ENCODE measurements at places on chromosomes 7 and 10.

GRCh38 chr10:49143249-49143648 is 9.4 kb upstream of the FAM170B start:
- DNase-seq, result no peak
- no peak overlapping the region for H3K27ac ChIP-seq
- H3K27me3 ChIP-seq, result peaks cover 14% of the 10 kb centered on the region
- no peaks in the 10 kb centered on the region for H3K4me1 ChIP-seq
- H3K36me3 ChIP-seq, result no peaks in the 10 kb centered on the region

GRCh38 chr7:133117452-133117851 is 35.6 kb upstream of the CHCHD3 start:
- peaks cover 74% of the 10 kb centered on the region for H3K27me3 ChIP-seq
- H3K27ac ChIP-seq, result no peak overlapping the region
- H3K4me1 ChIP-seq, result no peaks in the 10 kb centered on the region
- no peak overlapping the region for H3K4me3 ChIP-seq

DNA sequence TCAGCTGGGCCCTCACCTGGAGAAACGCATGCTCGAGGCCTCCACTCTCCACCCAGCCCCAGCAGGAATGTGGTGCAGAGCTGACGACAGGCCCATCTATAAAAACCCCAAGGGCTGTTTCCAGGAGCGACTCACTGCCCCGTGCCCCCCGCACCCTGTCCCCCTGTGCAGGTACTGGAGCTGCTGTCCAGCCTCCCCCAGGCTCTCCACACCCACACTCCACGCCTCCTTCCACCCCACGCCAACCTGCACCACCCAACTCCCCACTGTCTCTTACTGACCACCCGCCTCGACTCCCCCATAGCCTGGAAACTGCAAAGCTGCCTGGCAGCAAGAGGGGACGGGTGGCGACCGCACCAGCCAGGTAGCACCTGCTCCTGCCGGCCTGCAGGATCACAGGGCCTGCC is 43.3 kb downstream of the DIP2C start:
- no peaks in the 10 kb centered on the region for H3K4me1 ChIP-seq
- H3K27me3 ChIP-seq, result no peaks in the 10 kb centered on the region
- no peaks in the 10 kb centered on the region for H3K36me3 ChIP-seq
- DNase-seq, result no peak
- no peak overlapping the region for H3K27ac ChIP-seq

GRCh38 chr7:138299066-138299465 is 161.0 kb upstream of the TRIM24 start:
- no peak overlapping the region for H3K27ac ChIP-seq
- no peak for DNase-seq
- peaks cover 8% of the 10 kb centered on the region for H3K4me1 ChIP-seq
- no peak overlapping the region for H3K4me3 ChIP-seq
- no peaks in the 10 kb centered on the region for H3K27me3 ChIP-seq
- no peaks in the 10 kb centered on the region for H3K36me3 ChIP-seq

DNA sequence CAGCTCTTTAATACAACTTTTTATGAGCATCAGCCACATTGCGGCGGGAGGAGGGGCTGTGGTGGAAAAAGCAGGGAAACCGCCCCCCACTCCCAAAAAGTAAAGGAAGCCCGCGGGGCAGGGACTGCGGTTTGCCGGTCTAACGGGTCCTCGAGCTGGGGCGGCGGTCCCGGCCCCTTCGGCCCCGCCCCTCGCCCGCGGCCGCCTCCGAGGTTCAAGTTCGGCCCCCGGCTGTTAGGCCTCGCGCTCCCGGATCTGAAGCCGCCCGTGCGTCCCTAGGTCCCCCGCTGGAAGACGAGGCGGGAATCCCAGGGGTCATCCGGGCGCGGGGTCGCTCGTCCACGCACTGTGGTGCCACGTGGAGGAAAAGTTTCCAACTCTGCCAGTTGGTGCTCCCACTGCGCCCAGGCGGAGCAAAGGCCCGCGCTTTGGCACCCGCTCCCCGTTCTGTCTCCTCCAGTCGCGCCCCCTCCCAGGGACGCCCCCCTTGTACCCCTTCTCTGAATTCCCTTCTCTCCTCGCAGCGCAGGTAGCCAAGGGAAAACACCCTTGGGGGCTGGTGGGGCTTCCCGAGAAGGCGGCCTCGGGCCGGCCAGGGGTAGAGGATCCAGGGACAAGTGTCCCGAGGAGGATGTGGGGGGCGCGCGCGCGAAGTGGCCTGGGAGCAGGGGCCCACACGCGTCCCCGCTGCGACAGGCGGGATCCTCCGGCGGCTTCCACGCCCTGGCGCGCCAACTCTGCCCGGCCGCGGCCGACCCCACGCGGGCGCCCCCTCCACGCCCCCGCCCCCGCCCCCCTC is 798 bp upstream of the AUTS2 start:
- no peaks in the 10 kb centered on the region for H3K27me3 ChIP-seq
- H3K36me3 ChIP-seq, result no peaks in the 10 kb centered on the region
- no peak for DNase-seq
- no peaks in the 10 kb centered on the region for H3K4me1 ChIP-seq
- H3K4me3 ChIP-seq, result no peak overlapping the region

- H3K36me3 ChIP-seq, result no peaks in the 10 kb centered on the region
- H3K4me3 ChIP-seq, result no peak overlapping the region
- H3K27ac ChIP-seq, result no peak overlapping the region
Measured at GRCh38 chr7:68604541-68604940, 993.7 kb upstream of the AUTS2 start.

DNA sequence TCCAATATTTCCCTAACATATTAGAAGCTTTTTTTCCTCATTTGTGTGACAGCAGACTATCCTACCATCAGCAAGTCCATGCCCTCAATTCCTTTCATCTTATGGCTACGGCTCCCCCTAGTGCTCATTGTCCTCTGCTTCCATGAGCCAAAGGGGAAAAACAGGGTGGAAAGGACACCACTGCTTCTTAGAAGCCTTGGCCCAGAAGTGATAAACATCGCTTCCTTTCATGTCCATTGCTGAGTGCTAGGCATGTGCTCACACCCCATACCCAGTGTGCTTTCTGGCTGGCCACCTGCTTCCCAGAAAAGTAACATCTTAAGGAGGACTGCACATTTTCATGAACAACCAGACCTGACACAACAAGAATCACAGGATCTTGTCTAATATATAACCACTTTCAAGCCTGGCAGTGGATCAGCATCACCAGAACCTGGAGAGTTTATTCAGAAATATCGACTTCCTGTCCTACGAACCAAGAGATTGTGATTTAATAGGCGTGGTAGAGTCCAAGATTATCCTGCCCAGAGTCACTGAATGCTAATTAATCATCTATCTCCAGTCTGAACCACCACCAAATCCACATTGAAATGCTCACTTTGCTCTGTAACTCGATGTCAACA is 650.5 kb upstream of the SORCS1 start:
- no peak overlapping the region for H3K4me3 ChIP-seq
- H3K27me3 ChIP-seq, result no peaks in the 10 kb centered on the region
- H3K27ac ChIP-seq, result no peak overlapping the region

DNA sequence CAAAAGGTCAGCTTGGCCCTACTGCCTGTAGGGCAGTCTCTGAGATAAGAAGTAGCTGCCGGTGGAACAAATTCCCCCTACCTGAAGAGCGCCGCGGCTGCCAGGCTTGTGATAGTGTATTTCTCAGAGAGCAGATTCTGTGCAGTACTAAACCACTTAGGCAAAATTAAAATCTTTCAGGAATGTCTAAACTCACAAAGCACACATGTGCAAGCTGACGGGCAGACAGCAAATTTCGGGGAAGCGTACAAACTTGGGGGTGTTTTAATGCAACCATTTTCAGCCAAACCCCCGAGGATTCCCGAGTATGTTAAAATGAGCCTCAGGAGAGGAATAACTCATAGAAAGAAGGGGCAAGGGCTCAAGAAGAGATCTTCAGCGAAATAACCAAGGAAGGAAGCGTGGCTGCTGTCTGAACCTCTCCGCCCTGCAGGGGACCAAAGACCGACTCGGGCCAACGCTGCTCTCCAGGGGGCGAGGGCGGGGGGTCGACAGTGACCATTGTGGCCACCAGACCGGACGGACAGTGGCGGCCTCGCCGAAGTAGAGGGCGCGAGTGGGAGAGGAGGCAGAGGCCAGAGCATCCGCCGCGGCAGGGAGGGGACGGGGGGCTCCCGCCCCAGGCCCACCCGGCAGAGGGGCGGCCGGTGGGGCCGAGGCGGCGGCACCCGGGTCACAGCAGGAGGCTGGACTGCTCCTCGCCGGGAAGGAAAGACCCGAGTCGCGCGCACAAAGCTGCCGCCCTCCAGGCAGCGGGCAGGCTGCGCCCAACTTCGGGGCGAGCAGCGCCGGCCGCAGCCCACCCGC is 819 bp downstream of the HYCC1 start:
- H3K4me3 ChIP-seq, result no peak overlapping the region
- DNase-seq, result peak; percentile 45
- no peaks in the 10 kb centered on the region for H3K36me3 ChIP-seq
- H3K4me1 ChIP-seq, result peaks cover 8% of the 10 kb centered on the region

DNA sequence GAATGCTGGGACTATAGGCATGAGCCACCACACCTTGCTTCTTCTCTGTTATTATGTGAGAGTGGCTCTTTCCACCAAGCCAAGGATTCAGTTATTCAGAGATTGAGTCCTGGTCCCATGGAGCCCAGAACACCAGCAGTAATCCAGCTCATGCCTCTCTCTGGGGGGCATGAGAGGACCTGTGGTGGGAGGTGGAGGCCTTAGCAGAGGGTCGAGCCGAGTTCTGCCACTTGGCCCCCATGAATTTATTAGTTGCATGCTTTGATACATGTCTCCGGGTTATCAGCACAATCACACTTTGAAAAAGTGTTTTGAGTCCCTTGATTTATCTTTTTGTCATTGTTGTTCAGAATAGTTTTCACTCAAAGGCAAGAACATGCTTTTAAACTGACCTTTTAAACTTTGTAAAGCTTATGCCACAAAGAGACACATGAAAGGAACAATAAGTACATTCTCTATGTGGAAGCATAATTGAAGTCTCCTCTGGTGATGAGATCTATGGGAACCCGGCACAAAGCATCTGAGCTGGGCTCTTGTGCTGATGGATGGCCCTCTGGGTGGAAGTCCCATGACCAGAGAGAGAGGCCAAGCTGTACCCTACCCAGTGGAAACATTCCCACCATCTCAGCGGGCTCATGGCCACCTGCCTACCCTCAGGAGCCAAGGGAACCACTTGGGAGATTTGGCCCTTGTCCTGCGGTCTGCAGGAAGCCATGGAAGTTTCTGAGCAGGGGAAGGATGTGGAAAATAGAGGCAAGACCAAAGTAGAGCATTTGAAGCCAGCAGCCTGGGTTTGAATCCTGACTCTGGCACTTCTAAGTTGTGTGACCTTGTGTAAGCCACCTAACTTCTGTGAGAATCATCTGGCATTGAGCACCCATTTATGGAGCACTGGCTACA is 53.9 kb downstream of the MINDY4 start:
- H3K27me3 ChIP-seq, result no peaks in the 10 kb centered on the region
- H3K36me3 ChIP-seq, result peaks cover 10% of the 10 kb centered on the region
- H3K27ac ChIP-seq, result no peak overlapping the region
- no peak overlapping the region for H3K4me3 ChIP-seq
- H3K4me1 ChIP-seq, result peaks cover 7% of the 10 kb centered on the region
- no peak for DNase-seq

DNA sequence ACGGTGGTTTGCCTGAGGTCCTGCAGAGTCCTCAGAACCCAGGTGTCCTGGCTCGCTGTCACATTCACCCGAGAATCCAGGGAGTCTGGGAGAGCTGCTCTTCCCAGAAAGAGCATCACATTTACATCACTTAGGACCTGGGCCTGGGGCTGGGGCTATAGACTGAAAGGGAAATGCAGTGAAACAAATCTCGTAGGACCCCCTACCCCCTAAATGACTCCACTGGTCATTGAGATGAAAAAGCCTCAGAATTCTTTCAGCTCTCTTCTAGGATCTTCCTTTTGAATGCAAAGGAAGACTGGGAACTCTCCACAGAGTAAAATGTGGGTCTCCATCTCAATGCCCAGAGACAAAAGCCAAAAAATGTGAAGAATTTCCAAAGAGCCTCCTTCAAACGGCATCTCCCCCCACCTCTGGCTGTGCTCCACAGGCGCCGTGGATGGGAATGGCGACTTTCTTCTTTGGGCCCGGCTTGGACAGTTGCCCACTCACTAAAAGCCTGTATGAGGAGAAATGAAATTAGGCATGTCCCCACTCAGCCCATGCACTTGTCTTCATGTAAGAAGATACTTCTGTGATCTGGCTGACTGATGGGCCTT is 49.0 kb upstream of the PODXL start:
- no peaks in the 10 kb centered on the region for H3K27me3 ChIP-seq
- no peaks in the 10 kb centered on the region for H3K36me3 ChIP-seq
- H3K27ac ChIP-seq, result no peak overlapping the region
- no peak for DNase-seq
- H3K4me1 ChIP-seq, result peaks cover 11% of the 10 kb centered on the region

GRCh38 chr7:110780712-110781111 is 310.2 kb upstream of the LRRN3 start:
- no peak for DNase-seq
- H3K4me1 ChIP-seq, result no peaks in the 10 kb centered on the region
- no peak overlapping the region for H3K4me3 ChIP-seq
- H3K27me3 ChIP-seq, result no peaks in the 10 kb centered on the region

- no peaks in the 10 kb centered on the region for H3K36me3 ChIP-seq
- peaks cover 18% of the 10 kb centered on the region for H3K4me1 ChIP-seq
- no peak overlapping the region for H3K4me3 ChIP-seq
- peak; percentile 55 for DNase-seq
- no peaks in the 10 kb centered on the region for H3K27me3 ChIP-seq
- peak overlapping the region; percentile 48 for H3K27ac ChIP-seq
Measured at GRCh38 chr10:36446881-36447280, 678.5 kb upstream of the ANKRD30A start.

GRCh38 chr10:12811826-12812225 is 189.7 kb downstream of the CCDC3 start:
- H3K27me3 ChIP-seq, result no peaks in the 10 kb centered on the region
- H3K4me1 ChIP-seq, result no peaks in the 10 kb centered on the region
- DNase-seq, result no peak
- H3K27ac ChIP-seq, result no peak overlapping the region
- H3K36me3 ChIP-seq, result no peaks in the 10 kb centered on the region

- no peak overlapping the region for H3K27ac ChIP-seq
- peaks cover 7% of the 10 kb centered on the region for H3K36me3 ChIP-seq
- H3K4me3 ChIP-seq, result no peak overlapping the region
Measured at GRCh38 chr10:7329219-7329618, 81.6 kb downstream of the SFMBT2 start.

DNA sequence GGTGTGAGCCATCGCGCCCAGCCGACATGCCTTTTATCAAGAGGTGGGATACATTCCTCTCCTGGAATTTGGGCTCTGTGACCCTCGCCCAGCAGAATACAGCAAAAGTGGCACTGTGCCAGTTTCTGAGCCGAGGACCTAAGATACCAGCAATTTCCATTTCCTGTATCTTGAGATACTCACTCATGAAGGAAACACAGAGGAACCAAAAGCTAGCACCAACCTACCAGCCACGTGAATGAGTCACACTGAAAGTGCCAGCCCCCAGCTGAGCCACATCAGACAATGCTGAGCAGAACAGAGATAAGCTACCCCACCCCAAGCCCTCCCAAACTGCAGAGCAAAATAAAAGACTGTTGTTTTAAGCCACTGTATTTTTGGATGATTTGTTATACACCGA is 56.3 kb downstream of the CACUL1 start:
- H3K4me3 ChIP-seq, result no peak overlapping the region
- no peaks in the 10 kb centered on the region for H3K27me3 ChIP-seq
- no peak overlapping the region for H3K27ac ChIP-seq
- peaks cover 24% of the 10 kb centered on the region for H3K36me3 ChIP-seq
- DNase-seq, result peak; percentile 32
